ENCODE measurements at places on chromosomes 7 and 10.

DNA sequence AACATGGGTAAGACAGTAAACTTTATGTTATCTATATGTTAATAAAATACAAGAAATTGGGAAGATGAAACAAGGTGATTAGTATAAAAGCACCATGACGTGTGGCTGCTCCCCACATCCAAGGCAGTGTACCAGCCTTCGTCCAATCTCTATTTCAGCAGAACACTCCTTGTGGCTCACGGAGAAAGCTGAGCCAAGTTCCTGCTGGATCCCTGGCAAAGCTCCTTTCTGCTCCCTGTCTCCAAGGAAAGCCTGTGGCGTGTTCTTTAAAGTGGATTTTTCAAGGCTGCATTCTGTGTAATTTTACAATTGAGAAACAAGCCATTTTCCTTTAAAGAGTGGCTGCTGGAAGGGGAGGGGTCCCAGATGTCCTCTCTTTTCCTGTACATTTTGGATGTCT, 467.3 kb downstream of the PTPRN2 start:
- no peak for DNase-seq

GRCh38 chr10:48490946-48491345, 113.9 kb downstream of the ARHGAP22 start:
- DNase-seq, result no peak

GRCh38 chr10:96858038-96858705, 26.1 kb downstream of the LCOR start:
- no peak for DNase-seq

DNA sequence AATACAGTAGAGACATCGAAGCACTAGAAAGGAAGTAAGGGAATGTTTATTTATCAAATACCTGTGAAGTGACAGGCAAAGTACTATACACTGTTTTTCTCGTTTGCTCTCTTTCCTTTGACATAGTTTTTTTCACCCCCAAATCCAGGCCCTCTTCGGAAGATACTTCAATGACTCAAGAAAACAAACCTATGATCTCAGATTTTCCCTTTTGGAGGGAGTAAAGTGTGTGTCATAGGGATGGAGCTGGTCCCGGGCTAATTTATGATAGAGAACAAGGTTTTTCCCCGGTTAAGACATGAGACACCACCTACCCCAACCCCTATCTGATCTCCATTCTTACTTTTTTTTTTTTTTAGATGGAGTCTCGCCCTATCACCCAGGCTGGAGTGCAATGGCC, 61.7 kb downstream of the MAP3K8 start:
- no peak for DNase-seq

GRCh38 chr7:78490524-78490923, 692.0 kb downstream of the PHTF2 start:
- DNase-seq, result no peak

- DNase-seq, result peak; percentile 64
Measured at GRCh38 chr10:58282615-58283014, 13.7 kb downstream of the CISD1 start.

DNA sequence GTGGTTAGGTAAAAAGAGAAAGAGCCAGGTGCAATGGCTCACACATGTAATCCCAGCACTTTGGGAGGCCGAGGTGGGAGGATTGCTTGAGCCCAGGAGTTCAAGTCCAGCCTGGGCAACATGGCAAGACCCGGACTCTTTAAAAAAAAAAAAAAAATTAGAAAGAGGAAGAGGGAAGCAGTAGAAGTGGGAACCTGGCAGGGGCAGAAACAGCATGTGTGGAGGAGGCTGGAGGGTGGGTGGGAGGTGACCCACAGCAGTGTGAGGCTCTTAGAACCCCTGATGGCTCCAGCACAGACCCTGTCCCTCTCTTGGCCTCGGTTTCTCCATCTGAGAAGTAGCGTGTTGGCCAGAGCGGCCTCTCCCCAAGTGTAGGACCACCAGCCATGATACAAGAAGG, 4.9 kb upstream of the CCL24 start:
- peak; percentile 61 for DNase-seq

GRCh38 chr7:5230265-5231067, 40.4 kb downstream of the WIPI2 start:
- DNase-seq, result no peak

GRCh38 chr7:16484453-16485158, 19.1 kb upstream of the SOSTDC1 start:
- DNase-seq, result no peak

GRCh38 chr7:107479303-107479702, 9.4 kb downstream of the GPR22 start:
- DNase-seq, result no peak

GRCh38 chr10:116948530-116948870, 56.5 kb downstream of the SHTN1 start:
- DNase-seq, result no peak

- no peak for DNase-seq
Measured at GRCh38 chr7:27173511-27173955, 587 bp downstream of the HOXA10 start.

GRCh38 chr10:86511027-86511865, 10.3 kb downstream of the WAPL start:
- DNase-seq, result no peak

GRCh38 chr10:93463723-93464476, 18.2 kb downstream of the MYOF start:
- DNase-seq, result peak; percentile 91

DNA sequence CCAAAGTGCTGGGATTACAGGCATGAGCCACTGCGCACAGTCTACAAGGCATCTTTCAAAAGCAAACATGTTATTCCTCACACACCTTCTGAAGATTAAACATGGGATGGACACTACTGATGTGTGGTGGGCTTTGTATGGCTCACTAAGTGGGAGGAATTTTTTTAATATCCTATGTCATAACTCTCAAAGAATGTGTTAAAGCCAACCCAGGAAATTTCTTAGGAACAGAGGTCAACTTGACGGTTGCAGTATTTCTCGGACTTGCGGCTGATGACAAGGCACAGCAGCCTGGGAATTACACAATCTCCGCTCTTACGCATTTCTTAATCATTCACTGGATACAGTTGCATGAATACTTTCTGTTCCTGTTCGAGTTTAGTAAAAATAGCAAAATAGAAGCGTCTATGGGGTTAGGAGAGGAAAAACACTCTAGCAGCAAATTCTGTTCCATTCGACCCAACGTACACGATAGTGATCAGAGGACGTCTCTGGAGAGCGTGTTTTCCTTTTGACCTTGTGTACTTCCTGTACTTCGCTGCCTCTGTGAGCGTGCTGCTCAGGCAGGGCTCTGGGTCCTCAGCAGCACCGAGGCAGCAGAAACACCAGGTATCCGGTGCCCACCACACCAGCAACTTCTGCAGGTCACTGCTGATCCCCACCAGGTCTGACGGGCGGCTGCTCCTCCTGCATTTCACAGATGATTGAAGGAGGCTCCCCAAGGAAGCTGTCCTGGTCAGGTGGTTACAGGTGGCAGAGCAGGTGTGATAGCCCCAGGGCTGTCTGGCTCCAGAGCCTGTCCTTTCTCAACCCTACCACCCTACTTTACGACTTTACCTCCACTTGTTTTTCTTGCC, 26.4 kb upstream of the SRGN start:
- peak; percentile 99 for DNase-seq

DNA sequence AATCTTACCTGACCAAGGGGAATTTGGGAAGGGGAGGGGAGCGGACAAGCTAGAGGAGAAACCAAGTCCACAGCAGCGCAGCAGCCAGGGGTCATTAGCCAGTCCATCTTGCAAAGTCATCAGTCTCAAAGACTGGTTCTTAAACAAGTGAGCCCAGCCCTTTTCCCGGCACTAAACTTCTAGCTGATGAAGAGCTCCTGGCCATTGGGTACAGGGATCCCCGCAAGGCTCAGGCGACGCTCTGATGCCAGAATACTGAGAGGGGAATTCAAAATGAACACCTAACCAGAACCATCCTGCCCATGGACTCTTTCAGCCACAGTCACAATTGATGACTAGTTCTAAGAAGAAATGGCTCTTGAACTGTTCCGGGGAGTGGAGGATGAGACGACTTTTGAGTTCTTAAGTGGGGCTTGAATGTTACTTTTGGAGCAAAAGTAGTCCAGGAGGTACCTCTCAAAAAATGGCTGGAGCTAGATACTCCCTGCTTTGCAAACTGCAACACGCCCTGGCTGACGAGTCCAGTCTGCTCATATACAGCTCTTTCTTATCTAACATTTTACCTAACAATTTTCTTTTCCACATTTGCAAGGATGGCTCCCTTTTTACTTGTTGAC, 2.5 kb upstream of the TWIST1 start:
- no peak for DNase-seq

- DNase-seq, result no peak
Measured at GRCh38 chr10:65670087-65670486, 1255.7 kb upstream of the LRRTM3 start.

DNA sequence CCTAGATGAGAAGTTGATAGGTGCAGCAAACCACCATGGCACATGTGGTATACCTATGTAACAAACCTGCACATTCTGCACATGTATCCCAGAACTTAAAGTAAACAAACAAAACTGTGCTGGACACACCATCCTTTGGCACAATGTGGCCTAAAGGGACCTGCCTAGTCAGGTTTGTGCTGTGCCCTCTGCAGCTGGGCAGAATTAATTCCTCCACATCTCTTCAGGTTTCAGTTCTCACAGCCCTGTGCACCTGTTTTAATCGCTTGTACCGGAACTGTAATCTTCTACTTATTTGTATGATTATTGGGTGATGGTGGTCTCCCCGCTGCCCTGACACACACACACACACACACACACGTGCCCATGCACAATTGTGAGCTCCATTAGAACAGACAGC, 252.7 kb downstream of the ACTR3B start:
- DNase-seq, result no peak

DNA sequence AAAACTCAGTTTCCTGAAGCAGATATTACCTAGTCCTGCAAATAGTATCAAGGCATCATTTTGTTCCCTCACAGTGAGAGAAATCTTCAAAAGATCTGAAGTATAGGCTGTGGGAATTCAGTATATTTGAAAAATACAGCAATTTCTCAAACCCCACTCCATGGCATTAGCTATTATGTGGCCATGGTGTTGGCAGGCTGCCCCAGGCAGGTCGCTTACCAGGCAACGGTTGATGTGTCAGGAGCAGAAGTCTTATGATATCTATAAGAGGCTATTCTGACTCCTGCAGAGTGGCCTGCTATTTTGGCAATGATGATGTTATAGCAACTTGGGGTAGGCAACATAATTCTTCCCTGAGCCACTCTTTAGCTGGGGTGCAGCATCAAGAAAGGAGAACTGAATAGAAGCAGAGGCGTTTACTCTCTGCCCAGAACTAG, 187.9 kb downstream of the PLXDC2 start:
- DNase-seq, result peak; percentile 68

DNA sequence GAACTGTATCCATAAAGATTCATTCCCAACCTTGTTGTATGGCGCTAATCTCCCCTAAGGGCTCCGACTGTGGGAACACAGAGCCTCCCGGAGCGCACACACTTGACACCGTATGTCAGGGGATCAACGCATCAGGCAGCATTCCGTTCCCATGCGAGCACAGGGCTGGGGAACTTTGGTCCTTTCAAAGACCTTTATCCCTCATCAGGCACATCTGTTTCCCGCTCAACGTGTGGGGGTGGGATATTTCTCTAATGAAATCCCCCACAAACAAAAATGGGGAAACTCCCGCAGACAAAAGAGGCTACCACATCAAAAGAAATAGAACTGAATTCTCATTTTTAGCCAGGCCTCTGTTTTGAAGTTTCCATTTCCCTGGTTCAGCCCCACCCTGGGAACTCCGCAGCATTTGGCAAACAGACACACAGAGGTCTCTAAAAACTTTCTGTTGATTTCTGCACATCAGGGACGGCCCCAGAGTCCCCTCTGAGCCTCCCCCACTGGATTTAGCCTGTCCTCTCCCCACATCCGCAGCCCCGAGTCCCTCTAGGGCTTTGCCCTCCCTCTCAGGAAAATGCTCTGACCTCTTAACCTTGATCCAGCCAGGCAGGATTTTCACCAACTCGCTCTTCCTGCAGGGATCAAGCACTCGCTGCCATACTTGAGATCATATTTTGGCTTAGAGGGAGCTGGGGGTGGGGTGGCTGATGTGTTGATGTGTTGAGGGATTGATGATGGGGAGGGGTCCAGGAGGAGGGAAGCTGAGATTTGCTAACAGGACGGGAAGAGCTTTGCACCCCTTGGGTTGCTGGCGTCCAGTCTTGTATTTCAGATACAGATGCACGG, 6.6 kb downstream of the CPA5 start:
- no peak for DNase-seq

DNA sequence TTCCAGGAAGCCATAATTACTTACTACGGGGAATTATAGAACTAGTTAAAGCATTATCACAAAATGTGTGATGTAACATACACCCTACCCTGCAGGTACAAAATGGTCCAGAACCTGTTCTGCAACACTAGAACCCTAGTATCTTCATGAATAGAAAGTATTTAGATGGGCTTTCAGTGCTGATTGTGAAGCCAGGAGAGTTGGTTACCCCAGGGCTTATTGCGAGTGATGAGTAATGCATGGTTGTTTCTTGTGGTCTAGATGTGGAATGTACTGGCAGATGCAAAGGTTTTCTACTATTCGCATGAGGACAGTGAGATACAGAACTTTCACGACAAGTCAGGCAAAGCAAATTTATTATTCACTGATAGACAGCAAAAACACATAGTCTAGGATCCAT, 33.6 kb upstream of the AGR3 start:
- no peak for DNase-seq

DNA sequence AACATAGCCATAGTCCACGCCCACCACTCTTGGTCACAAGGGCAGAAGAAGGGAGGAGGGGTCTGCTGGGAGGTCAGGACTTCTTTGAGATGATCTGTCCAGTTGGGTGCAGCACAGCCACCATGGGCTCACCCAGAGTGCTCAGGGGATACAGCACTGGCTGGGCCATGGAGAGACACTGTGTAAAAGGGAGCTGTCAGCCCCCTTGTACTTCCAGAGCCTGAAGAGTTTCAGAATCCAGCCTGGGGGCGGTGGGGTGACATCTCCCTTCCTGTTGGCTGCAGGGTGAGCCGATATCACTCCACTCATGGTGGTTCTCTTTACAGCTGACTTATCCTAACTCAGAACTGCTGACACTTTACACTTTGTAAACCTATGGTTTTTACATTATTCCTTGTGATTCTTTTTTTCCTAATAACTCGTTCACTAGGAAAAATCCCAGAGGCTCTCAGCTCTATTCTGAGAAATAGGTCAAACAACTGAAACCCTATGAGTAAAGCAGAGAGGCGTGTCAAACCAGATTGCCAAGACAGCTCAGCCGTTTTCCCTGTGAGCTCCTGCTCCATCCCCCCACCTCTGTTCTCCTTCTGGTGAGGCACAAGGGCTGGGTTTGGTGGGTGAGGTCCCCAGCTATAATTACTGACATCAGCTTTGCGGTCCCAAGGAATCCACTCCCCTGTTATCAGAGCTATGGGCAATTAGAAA, 3.2 kb upstream of the MRPS24 start:
- no peak for DNase-seq

GRCh38 chr7:30068117-30068516, 39.9 kb downstream of the PLEKHA8 start:
- DNase-seq, result no peak

DNA sequence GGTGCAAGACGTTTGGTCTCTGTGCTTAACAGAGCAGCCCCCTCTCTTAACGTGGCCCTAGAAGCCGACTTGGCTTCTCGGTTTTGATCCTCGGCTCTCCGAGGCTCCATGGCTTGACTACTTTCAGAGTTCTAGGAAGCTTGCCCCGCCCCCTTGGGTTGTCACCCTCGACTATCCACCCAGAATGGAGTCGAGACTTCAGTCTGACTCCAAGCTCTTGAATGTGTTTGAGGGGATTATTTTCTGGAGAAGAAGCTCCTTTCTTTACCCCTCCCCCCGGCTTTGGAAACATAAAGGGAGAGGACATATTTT, 448 bp downstream of the SEC24C start:
- peak; percentile 69 for DNase-seq
